Activated CD4-positive, alpha-beta T cell treated with anti-CD3 and anti-CD28 coated beads for 36 hours (primary cell): ENCODE measurements at places on chromosomes 11 and 22. TPM values are rescaled to one million over a fixed set of nuclear protein-coding genes. Genes with fewer than 3 reads are reported as not detected.

Gene RAG2
- total RNA-seq, result not detected

Gene CELSR1
- 0.46 TPM for total RNA-seq

Gene RFPL1
- not detected for total RNA-seq

DNA sequence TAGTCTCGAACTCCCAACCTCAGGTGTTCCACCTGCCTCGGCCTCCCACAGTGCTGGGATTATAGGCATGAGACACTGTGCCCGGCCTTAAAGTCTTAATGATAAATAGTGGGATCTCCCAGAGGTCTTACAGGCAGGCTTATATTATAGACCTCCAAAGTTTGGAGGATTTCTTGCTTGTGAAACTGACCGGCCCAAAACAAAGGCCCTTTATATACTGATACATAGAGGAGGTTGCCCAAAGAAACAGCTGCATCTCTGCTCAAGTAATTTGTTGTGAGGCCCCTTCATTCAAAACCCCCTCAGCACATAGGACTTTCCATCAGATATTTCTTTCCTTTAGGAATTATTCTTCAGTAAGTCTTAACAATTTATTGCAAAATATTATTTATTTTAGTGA is 27.4 kb upstream of the RDX start:
- H3K27ac ChIP-seq, result no peak overlapping the region
- no peak for DNase-seq
- H3K27me3 ChIP-seq, result peaks cover 4% of the 10 kb centered on the region

GRCh38 chr22:47381240-47381639 is 618.8 kb downstream of the TBC1D22A start:
- H3K4me3 ChIP-seq, result no peak overlapping the region
- no peak overlapping the region for H3K27ac ChIP-seq
- no peak for DNase-seq
- H3K27me3 ChIP-seq, result no peaks in the 10 kb centered on the region

- H3K4me1 ChIP-seq, result no peaks in the 10 kb centered on the region
- H3K4me3 ChIP-seq, result no peak overlapping the region
- no peak for DNase-seq
- no peaks in the 10 kb centered on the region for H3K27me3 ChIP-seq
- peaks cover 4% of the 10 kb centered on the region for H3K36me3 ChIP-seq
- no peak overlapping the region for H3K27ac ChIP-seq
These were observed 29.1 kb downstream of the MAFF start for GRCh38 chr22:38230916-38231315.

Gene RIMBP3C
- total RNA-seq, result 0.33 TPM

Gene ISX
- total RNA-seq, result not detected

- H3K27me3 ChIP-seq, result no peaks in the 10 kb centered on the region
- H3K36me3 ChIP-seq, result no peaks in the 10 kb centered on the region
- H3K4me3 ChIP-seq, result no peak overlapping the region
- no peak for DNase-seq
- H3K27ac ChIP-seq, result no peak overlapping the region
These were observed 38.5 kb downstream of the C11orf58 start for GRCh38 chr11:16776711-16777612.

DNA sequence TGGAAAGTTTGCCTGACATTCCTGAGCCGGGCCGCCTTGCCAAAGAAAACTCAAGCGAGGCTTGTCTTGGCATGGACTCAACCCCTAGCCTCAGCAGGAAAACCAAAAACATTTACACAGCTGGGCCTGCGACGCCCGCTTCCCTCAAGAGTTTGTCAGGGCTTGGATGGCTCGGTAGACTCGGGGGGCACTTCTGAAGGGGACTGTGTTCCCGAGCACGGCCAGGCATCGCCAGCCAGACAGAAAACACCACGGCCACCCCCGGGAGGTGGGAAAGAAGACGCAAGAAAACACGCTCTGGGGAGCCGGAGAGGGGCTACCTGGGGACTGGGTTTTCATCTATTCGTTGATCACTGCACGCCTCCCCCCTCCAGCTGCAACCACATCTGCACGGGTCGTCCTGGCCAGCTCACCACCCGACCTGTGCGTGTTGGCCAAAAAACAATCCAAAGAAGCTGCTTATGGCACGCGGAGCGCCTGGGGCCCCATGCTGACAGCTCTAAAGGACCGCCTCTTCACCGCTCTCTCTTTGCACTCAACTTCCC is 380.7 kb downstream of the MN1 start:
- no peaks in the 10 kb centered on the region for H3K36me3 ChIP-seq
- no peak for DNase-seq
- H3K27ac ChIP-seq, result no peak overlapping the region
- H3K27me3 ChIP-seq, result peaks cover 21% of the 10 kb centered on the region

DNA sequence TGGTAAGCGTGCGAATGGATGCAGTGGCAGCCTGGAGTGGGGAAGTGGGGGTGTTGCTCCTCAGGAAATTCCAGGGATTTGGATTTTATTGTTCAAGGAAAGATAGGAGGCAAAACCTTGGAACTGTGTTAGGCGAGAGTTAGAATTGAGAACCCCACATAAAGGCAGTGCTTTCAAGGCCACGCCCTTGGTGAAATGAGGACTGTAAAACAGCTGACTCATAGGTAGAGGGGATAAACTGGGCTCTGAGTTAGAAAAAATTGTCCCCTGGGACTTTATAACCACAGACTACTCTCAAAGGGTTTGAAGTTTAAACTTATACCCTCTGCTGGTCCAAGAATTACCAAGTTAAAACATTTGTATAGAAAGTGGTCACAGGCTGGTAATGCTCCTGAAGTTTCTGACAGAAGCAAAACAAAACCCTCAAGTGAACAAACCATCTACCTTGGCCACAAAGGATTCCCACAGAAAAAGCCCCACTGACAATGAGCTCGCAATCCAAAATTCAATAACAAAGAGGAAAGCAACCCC is 250.3 kb upstream of the TBCEL start:
- no peaks in the 10 kb centered on the region for H3K4me1 ChIP-seq
- peaks cover 25% of the 10 kb centered on the region for H3K27me3 ChIP-seq
- H3K27ac ChIP-seq, result no peak overlapping the region
- H3K4me3 ChIP-seq, result no peak overlapping the region

Gene P2RX6
- total RNA-seq, result 0.25 TPM

DNA sequence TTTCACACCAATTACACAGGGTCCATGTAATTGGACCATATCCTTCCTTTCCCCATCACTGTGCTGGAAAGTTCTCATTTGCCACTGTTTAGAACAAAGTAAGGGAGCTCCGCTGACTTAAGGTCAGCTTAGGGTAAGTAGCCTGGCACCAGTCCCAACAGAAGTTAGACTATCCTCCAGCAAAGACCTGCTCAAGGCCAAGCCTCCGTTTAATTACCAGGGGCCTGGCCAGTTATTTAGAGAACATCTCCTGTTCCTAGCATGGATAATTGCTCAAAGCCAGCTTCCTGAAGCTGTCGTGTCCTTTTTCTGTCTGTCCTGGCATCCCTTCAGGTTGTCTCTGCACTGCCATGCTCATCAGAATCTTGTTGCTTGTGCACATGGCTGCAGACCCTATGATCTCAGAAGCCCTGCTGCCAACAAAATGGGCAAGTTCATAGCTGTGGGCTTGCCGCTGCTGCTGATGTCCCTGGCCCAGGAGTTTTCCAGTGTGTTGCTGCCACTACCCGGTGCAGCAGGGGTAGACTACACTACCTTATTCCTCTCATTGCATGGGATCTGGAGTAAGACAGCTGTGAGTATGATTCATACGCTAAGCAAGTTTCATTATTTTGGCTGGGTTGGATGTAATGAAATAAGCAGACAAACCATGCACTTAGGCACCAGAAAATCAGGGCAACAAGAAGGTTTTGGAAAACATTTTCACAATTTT is 8.1 kb downstream of the OR8A1 start:
- H3K36me3 ChIP-seq, result no peaks in the 10 kb centered on the region
- peaks cover 17% of the 10 kb centered on the region for H3K27me3 ChIP-seq
- DNase-seq, result no peak
- no peaks in the 10 kb centered on the region for H3K4me1 ChIP-seq

DNA sequence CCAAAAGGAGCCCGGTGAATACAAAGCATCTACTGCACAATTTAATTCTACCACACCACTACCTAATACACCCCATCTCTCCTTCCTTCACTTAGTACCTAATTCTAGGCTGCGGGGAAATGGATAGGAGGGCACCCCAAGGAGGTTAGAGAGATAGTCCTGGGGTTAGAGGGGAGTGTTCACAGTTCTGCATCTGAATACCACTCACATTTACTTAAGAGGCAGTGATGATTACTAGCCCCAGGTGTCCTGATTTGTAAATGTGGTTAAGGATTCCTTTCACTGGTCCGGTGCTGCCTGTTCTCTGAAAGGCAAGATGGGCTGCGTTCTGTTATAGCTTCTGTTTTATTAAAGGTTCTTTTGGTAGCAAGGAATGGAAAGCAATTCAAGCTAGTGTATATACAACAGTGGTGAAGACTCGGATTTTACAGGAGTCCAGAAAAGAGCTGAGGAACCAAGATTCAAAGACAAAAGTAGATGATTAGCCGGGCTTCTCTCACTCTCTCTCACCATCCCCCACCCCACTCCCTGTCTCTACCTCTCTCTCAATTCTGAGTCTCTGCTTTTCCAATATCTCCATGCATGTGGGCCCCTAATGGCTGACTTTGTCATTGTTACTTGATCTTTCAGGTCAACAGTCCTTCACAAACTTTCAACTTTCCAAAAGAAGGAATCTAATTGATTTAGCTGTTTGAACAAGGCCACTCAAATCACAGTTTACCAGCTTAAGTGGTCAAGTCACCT is 8.7 kb upstream of the KCNA4 start:
- H3K4me1 ChIP-seq, result no peaks in the 10 kb centered on the region
- H3K27me3 ChIP-seq, result peaks cover 6% of the 10 kb centered on the region
- no peak overlapping the region for H3K27ac ChIP-seq
- DNase-seq, result no peak

Gene MMP12
- not detected for total RNA-seq

DNA sequence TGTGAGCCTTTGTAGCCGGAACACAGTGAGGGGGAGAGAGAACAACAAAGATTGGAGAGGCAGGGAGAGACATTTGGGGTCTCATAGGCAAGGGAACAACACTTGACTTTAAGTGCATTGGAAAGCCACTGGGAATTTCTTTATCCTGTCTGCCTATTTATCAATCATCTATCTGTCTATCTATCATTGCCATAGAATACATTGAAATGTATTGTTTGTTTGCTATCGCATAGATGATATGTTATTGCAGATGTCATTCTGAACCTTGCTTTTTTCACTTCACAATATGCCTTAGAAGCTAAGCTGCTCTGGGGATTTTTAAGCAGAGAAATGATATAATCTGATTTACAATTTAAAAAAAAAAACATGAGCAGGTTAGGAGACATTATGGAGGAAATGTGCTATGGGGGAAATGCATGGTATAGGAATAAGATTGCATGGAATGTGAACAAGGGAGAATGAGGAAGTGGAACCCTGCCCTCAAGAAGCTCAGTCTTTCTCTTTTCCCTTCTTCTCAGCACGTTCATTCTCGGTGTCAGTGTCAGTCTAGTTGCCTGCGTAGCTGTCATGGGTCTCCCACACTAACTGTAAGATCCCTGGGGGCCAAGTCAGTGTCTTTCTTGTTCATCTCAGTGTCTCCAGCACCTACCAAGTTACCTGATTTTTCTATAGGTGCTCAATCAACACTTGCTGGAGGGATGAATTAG is 158.7 kb upstream of the ARHGAP20 start:
- H3K27ac ChIP-seq, result no peak overlapping the region
- DNase-seq, result no peak
- H3K4me1 ChIP-seq, result no peaks in the 10 kb centered on the region
- H3K36me3 ChIP-seq, result no peaks in the 10 kb centered on the region

DNA sequence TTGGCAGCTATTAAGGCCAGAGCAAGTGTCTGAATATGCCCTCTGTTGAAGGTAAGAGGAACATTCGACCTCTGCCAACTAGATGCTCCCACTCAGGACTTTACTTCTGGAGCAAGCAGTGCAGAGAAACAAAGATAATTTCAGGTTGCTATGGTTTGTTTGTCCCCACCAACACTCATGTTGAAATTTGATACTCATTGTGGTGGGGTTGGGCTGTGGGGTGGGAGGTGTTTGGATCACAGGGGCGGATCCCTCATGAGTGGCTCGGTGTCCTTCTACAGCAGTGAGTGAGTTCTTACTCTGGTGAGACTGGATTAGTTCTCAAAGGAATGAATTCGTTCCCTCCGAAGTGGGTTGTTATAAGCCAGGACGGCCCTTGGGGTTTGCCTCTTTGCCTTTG is 12.0 kb downstream of the OR8A1 start:
- H3K27ac ChIP-seq, result no peak overlapping the region
- H3K27me3 ChIP-seq, result peaks cover 6% of the 10 kb centered on the region
- H3K4me3 ChIP-seq, result no peak overlapping the region

GRCh38 chr11:34176751-34177209 is 71.4 kb downstream of the NAT10 start:
- peaks cover 11% of the 10 kb centered on the region for H3K4me1 ChIP-seq
- H3K36me3 ChIP-seq, result no peaks in the 10 kb centered on the region
- no peak for DNase-seq
